ENCODE measurements at places on chromosomes 3 and 15.

DNA sequence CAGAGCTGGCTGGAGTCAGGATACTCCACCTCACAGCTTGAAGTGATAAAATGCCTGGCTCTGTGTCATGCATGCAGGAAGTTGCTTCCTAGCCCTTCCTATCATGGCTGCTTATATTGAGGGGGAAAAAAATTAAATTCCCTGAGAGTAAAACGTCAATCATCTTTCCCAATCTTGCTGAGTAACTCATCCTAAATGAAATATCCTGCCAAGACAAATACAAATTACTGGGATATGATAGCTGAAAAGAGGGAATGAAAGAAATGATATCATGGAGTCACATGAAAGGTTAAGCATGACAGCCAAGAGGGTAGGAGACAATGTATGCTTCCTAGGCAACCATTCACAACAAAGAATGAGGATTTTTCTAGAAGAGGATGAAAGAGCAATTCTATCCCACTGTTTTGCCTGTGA lies 110.6 kb downstream of the ABI3BP start:
- DNase-seq = no peak

DNA sequence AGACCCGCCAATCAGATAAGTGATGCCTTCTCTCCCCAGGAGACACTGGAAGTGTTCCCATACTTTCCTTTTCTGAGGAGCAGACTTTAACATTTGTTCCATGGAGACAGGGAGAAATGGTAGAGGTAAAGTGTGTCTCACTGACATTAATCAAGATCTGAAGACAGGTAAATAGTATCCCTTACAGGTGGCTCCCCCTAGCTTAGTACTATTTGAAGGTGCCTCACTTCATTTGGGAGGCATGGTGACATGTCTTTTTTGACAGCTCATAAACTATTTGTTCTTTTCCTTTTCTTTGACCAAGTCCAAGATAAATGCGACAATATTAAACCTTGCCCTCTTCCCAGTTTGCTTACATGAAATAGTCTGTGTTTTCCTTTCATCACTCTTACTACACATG lies 485.6 kb upstream of the IL12A start:
- no peak for DNase-seq

DNA sequence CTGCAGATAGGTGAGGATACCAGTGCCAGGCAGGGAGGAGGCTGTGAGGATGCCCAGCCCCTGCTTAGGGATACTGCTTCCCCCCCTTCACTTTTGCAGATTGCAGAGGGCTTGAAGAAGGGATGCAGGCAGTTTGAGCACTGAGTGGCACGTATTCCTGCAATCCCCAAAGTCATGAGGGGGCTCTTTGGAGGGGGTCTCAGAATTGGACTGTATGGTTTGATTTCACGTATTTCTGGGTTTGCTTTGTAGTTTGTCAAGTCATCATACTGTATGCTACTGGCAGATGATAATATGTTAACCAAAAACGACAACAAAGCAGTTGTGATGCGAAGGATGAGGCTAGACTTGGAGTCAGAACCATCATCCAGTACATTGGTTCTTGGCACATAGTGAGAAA lies 28.1 kb downstream of the CHST14 start:
- no peak for DNase-seq

DNA sequence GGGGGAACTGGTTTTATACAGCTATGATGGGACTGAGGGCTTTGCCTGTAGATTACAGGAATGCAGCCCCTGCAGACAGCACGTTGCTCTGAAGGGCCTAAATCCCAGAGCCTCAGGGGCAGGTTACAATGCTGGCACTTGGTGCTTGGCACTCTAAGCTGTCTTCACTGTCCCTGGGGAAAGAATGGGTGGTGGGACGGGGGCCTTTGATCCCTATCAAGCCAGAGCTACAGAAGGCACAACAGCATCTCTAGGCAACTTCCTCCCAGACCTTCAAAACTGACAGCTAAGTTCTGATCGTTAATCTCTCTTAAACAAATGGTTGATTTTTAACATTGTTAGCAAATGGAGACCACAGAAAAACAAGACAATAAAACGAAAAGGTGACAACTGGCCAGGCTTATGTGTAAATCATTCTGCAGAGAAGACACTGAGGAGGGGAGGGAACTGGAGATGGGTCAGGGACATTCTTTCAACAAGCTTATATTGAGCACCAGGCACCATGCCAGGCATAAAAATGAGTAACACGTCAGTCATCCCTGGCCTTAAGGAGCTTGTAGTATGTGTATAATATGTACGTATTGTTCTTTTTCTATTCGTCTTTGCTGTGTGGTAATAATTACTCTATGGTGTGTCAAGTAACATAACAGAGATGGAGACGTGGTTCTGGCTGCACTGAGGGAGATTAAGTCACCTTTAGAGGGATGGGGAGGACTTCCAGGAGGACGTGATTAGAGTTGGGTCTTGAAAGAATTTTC lies 49.1 kb downstream of the CA12 start:
- no peak for DNase-seq

GRCh38 chr15:76861815-76862397 lies 43.2 kb downstream of the SCAPER start:
- DNase-seq = no peak

GRCh38 chr3:188362405-188362831 lies 208.5 kb downstream of the LPP start:
- no peak for DNase-seq

GRCh38 chr15:23052522-23052921 lies 13.2 kb upstream of the TUBGCP5 start:
- no peak for DNase-seq

- no peak for DNase-seq
These were observed 18.9 kb upstream of the LRRK1 start for GRCh38 chr15:100900136-100900794.

- DNase-seq = no peak
These were observed 515 bp downstream of the EPHA6 start for GRCh38 chr3:96814651-96815567.

DNA sequence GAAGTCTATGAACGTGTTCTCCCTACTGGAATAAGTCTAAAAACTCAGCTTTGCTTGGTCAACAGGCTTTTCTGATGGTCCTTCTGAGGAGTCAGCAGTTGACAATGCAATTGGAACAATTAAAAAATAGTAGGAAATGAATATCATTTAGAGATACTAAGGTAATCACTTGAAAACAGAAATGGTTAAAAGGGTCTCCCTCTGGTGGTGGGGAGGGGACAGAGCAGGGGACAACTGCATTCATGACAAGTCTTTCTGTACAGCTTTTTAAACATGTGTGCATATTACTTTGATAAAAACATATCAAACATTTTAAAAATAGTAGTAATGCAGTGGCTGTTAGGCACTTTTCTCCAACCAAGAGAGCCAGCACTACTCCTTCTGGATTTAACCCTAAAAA lies 119.9 kb upstream of the FHIT start:
- no peak for DNase-seq

GRCh38 chr3:69161587-69162307 lies 39.4 kb upstream of the LMOD3 start:
- peak; percentile 28 for DNase-seq

All from CD4-positive, alpha-beta T cell treated with Interferon gamma for 1 hour (primary cell).